ENCODE measurements at places on chromosomes 6 and 20.

DNA sequence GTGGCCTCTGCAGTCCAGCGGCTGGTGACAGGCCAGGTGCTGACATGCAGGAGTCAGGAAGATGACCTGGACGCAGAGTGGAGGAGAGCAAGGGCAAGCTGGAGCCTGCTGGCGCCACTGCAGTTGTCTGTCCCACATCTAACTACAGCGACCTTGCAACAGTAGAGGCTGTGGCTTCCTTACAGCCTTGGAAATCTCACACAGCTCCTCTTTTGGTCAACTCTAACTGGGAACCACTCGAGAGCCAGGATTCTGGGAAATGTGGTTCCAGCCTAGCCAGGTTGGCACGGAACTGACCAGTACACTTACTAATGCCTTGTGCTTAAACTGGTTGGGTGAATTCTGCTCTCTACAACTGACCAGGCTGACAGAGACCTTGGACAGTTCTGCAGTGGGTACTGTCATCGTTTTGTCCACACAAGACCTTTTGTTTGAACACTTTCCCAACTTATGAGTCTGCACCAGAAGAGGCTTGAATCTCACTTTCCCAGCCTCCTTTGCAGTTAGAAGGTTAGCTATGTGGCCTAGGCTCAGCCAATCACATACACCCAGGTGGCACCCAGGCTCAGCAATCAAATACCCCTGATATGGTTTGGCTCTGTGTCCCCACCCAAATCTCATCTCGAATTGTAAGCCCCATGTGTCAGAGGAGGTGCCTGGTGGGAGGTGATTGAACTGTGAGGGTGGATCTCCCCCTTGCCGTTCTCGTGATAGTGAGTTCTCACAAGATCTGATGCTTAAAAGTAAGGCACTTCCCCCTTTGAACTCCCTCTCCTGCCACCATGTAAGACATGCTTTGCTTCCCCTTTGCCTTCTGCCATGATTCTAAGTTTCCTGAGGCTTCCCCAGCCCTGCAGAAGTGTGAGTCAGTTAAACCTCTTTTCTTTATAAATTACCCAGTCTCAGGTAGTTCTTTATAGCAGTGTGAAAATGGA, 153.5 kb downstream of the ZMYND8 start:
- DNase-seq: no peak

DNA sequence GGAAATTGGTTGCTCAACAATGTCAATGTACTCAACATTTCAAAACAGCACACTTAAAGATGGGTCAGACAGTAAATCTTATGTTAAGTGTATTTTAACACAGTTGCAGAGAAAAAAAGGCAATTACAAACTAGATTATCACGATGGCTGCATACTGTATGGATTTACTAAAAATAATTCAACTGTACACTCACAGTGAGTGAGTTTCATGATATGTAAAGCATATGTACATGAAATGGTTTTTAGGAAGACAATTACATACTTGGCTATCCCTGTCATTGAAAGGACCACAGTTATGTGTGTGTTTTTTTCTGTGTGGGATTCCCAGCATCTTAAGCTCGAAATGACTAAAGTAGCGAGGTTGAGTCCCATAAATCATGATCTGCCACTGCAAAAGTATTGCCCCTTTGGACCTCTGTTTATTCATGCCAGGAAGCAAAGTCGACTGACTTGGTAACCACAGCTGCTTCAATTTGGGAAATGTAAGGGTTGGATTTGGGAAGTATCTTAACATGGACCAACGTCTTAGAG, 5.5 kb upstream of the SALL4 start:
- DNase-seq: no peak

DNA sequence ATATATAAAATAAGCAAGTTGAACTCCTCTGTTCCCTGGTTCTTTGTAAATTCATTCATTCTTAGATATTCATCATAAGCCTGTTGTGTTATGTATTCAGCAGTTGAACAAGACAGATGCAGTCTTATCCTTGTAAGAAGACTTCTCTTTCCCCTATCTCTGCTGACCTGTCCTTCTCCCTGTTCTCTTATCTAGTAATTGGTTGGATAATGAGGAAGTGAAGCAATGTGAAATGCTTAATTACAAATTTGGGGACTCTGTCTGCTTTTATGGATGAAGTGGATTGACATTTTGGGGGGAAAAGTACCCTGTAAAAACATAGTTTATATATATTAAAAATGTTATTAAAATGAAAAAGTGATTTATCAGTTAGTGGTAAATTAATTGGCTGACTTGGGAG, 37.0 kb downstream of the CDKAL1 start:
- no peak for DNase-seq

- DNase-seq: no peak
Measured at GRCh38 chr20:59792300-59792699, 141.1 kb downstream of the SYCP2 start.

DNA sequence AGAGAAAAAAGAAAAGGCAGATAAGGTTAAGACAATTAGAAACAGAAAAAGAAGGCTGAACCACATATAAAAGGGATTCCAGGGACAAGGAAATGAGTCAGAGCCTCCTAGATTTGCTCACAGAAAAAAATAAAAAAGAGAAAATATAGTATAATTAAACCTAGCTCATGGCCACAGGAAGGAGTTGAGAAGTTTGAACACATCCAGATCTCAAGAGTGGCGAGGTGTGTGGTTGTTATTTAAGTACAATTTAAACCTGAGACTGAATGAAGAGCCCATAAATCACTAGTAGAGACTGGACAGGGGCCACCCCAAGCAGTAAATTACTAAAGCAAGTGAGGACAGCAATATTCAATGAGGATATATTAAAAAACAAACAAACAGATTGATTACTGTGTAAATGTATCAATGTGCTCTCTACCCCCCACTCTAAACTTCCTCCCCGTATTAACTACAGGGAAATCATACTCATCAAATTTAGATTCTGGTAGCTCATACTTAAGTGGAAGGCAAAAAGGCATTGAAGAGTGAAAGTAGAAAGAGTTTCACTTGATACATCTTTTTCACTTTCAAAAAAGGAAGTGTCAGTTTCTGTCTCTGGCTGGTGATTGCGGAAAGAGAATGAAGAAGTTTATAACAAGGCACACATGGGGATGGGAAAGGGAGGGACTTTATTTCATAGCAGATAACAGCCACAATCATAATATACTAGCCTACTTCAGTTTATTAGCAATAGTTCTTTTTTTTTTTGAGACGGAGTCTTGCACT, 49.3 kb upstream of the SCAF8 start:
- DNase-seq: no peak

DNA sequence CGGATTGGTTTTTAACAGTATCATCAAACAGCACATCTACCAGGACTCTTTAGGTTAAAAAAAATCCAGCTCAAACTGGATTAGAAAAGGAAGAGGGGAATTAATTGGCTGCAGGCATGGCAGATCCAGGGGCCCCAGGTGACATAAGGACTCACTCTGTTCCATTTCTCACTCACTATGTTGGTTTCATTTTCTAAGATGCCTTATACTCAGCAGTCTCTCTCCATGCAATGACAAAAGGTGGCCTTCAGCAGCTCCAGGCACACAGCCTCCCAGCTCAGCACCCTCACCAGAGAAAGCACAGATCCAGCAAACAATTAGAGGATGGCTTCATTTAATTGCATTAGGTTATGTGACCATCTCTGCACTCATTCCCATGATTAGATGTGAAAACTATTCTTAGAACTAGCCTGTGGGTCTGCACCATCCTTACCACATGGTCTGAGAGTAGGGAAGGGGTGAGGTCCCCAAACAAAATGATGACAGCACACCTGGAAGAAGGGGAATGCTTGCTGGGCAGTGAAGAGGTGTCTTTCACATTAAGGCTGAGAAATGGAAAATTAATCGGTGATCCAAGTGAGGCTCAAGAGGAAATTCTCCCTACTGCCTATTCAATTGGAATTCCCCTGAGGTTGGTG, 243.1 kb downstream of the CDH26 start:
- DNase-seq: no peak

DNA sequence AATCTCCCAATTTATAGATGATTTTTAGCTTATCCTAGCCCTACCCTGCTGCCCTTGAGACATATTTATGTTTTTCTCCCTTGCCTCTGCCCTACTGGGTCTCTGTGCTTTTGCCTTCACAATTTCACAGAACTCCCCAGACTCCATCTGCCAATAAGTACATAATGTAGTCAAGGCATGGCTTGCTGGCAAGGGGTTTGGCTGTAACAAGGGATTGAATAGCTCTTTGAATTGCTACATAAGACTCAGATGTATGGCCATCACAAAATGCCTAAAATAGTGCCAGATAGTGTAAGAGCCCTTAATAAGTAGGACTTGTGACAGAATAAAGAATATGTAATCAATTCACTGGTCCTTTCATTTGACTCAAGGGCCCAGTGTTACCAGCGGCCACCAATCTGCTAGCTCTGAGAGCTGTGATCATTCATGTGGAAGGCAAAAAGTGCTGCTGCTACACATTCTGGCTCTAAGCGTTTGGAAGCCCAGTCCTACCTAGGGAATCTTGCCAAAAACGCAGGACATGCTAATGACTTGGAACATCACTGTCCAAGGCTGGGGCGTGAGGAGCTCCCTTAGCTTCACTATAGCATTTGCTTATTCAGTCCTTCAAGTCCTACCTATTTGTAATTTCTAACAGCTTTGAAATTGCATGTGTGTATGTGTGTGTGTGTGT, 20.5 kb downstream of the CLVS2 start:
- no peak for DNase-seq

- no peak for DNase-seq
Measured at GRCh38 chr6:22807261-22807660, 237.9 kb downstream of the HDGFL1 start.

- no peak for DNase-seq
Measured at GRCh38 chr6:154169193-154169847, 130.3 kb downstream of the OPRM1 start.

DNA sequence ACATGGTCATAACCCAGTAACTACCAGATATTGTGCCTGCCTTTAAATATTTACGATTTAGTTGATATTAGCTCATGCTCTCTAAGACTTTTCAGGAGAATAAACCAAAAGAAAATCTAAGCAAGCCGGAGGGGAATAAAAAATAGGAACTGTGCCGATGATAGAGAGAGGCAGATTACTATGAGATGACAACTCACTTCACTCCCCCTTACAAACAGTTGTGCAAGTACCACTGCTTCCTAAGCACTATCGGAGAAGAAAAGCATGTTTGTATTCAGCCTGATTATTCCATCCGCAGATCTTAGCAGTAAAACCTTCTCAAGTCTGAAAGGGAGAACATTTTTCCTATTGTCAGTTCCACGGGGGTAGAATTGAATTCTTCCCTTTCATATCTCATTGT, 294.4 kb downstream of the KCNQ5 start:
- DNase-seq: no peak

- no peak for DNase-seq
Measured at GRCh38 chr6:148325316-148326068, 17.1 kb upstream of the SASH1 start.
